ENCODE measurements at places on chromosomes 7 and 10.

- DNase-seq, result peak; percentile 9
Measured at GRCh38 chr10:73591935-73592699, 975 bp upstream of the USP54 start.

GRCh38 chr10:89241486-89242344 is 9.9 kb downstream of the LIPA start:
- DNase-seq, result no peak

DNA sequence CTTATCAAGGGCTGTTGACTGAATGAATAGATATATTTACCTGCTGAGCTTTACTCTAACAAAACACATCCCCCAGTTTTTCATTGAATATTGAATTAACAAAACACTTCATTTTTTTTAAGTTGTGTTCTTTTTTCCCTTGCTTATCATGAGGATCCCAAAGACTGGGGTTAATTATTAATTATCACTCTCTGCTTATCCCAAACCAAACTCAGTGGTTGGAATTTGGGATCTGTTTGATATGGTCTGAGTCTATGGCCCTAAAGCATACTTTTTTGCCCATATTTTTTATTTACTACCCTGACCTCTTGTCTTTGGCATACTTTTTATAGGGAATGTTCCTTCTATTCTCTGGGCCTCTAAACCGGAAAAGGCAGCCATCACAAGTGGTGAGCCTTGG is 697.1 kb upstream of the GALNT17 start:
- DNase-seq, result no peak

DNA sequence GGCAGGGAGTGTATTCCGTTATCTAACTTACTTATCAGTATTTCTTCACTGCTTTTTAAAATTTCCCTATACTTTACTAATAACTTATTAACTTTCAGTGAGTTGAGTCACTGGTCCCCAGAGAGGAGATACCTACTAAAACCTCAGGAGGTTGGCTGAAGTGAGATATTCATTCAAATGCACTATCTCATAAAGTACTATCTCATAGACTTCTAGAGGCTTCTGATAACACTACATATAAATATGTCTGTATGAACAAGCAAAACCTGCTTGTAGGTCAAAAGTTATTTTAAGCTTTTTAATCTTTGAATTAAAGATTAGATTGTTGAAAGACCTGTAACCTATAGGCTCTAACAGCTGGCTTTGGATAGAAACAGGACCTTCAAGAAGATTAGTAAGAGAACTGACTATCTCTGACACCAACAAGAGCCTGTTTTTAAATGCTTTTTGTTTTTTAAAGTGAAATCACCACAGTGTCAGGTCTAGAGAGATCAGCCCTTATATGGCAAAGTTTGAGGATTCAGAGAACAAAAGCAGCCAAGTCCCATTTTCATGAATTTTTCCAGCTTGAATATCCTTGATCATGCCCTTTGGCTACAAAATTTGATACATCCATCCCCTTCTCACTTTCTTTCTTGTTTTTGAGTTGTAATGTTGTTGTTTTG is 242.2 kb downstream of the ARL4A start:
- no peak for DNase-seq

DNA sequence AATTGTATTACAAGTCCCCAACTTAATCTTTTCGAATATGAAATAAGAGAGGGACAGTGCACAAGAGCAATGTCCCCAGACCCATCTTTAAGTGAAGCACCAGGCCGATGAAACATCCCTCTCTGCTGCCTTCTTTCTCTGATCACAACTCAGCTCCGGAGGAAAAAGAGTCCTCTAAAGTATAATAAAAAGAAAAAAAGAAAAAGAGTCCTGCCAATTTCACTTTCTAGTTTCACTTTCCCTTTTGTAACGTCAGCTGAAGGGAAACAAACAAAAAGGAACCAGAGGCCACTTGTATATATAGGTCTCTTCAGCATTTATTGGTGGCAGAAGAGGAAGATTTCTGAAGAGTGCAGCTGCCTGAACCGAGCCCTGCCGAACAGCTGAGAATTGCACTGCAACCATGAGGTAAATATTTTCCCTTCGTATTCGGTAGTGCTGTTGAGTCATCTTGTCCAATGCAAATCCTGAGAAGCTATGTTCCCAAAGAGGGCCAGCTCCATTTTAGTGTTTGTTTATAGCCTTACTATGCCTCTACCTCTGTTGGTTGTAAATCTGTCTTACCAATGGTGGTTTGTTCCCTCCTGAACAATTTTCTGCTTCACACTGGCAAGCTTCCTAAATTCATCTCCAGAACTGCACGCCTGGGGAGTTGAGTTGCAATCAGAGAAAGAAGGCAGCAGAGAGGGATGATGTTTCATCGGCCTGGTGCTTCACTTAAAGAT is at the start of gene IFIT2:
Gene IFIT2 (plus strand): TSS at position 326 of the 725 bp plus-strand sequence. CDS start 78 bp downstream, at position 404.
- peak; percentile 15 for DNase-seq

DNA sequence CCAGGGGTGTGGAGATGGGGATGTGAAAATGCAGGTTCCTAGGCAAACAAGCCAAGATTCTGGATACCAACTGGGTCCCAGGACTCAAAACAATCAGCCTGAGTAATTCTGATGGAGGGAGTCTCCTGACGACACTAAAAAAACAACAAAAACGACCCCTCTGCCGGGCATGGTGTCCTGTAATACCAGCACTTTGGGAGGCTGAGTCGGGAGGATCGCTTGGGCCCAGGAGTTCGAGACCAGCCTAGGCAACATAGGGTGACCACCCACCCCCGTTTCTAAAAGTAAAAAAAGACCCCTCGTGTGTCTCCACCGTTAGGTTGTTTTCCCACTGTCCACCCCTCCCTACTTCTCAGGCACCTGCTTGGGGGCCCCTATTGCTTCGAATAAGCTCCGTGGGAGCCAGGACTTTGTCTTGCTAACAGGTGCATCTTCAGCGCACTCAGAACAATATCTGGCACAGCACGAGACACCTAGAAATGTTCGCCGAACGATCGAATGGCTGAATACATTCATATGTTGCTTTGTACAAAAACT is 743 bp upstream of the NRF1 start:
- peak; percentile 23 for DNase-seq

- DNase-seq, result no peak
Measured at GRCh38 chr7:125412890-125413665, 483.5 kb upstream of the POT1 start.

Data from stimulated activated CD4-positive, alpha-beta T cell treated with anti-CD3 and anti-CD28 coated beads, Interleukin-15, amount 100 ng/mL, for 24 hours (primary cell).